ENCODE measurements at places on chromosomes 6 and 20.

DNA sequence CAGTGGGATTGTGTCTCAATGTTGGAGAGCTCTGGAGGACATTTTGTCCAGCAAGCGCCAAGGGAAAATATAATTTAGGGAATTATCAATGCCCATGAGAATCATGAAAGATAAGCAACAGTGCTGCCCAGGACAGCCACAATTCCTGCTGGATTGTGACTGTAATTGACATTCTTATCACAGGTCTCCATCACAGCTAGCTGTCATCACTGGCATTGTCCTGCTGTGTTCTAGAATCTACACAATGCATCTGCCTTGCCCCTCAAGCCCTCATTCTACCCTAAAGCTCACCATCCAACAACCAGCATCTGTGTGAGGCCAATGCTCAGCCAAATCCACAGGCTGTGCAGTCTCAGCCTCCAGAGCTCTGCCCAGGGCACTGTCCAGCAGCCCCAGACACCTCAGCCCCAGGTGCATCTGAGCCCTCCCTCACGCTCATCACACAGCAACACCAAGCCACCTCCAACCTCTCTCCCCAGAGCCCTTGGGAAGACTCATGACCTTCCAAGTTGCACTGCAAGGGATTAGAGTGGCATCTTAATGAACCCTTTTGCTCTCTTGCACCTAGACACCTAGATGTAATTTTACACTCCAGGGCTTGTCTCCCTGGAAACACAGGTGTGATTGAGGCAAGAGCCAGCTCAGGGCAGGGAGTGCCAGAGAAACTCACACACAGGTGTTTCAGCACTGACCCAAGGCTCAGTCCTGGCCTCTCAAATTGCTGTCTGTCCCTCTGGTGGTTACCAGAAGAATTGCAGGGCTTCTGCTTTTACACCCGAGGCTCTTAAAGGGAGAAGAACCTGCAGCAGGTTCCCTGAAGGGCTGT, 85.2 kb upstream of the PHACTR3 start:
- peak; percentile 64 for DNase-seq

GRCh38 chr6:89954721-89955148, 60.5 kb downstream of the GJA10 start:
- no peak for DNase-seq

GRCh38 chr6:148367411-148368024, 24.9 kb downstream of the SASH1 start:
- peak; percentile 52 for DNase-seq

DNA sequence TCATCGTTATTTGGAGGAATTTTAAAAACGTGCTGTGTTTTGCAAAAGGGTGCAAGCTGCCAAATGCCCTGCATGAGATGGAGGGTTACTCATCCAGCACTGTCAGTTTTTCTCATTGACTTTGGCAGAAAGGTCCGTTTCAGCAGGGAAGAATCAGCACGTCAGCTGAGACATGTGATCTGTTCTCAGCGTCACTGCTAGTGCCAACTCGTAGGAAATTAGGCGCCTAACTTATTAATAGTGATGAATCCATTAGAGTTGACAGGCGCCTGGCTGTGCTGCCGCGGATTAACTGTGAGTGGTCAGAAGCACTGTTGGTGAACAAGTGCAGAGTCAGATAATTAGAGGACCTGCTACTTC, 175.5 kb upstream of the FOXQ1 start:
- peak; percentile 97 for DNase-seq

- peak; percentile 4 for DNase-seq
Observed at GRCh38 chr6:105301072-105301503, 101.8 kb downstream of the PREP start.

- DNase-seq: peak; percentile 20
Observed at GRCh38 chr20:8901237-8902025, 167.5 kb upstream of the PLCB4 start.

GRCh38 chr6:25645916-25646315, 6.1 kb upstream of the SCGN start:
- DNase-seq: no peak

GRCh38 chr20:39067526-39068216, 105.5 kb downstream of the DHX35 start:
- DNase-seq: peak; percentile 45

DNA sequence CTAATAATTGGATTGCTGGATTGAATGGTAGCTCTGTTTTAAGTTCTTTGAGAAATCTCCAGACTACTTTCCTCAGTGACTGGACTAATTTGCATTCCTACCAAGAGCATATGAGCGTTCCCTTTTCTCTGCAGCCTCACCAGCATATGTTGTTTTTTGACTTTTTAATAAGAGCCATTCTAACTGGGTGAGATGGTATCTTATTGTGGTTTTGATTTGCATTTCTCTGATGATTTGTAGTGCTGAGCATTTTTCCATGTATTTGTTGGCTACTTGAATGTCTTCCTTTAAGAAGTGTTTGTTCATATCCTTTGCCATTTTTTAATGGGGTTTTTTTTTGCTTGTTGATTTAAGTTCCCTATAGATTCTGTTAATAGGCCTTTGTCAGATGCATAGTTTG, 94.7 kb upstream of the AHI1 start:
- DNase-seq: no peak

DNA sequence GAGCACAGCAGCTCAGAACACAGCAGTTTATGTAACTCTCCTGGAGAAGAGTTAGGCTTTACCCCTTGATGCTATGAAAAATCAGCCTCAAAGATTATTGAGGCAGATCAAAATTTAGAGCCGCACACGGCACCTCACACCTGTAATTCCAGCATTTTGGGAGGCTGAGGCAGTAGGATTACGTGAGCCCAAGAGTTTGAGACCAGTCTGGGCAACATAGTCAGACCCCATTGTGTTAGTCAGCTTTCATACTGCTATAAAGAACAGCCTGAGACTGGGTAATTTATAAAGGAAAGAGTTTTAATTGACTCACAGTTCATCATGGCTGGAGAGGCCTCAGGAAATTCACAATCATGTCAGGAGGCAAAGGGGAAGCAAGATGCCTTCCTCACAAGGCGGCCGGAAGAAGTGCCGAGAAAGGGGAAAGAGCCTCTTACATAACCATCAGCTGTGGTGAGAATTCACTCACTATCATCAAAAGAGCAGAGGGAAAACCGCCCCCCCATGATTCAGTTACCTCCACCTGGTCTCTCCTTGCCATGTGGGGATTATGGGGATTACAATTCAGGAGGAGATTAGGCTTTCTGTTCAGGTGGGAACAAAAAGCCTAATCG, 87.7 kb downstream of the SGK1 start:
- no peak for DNase-seq

DNA sequence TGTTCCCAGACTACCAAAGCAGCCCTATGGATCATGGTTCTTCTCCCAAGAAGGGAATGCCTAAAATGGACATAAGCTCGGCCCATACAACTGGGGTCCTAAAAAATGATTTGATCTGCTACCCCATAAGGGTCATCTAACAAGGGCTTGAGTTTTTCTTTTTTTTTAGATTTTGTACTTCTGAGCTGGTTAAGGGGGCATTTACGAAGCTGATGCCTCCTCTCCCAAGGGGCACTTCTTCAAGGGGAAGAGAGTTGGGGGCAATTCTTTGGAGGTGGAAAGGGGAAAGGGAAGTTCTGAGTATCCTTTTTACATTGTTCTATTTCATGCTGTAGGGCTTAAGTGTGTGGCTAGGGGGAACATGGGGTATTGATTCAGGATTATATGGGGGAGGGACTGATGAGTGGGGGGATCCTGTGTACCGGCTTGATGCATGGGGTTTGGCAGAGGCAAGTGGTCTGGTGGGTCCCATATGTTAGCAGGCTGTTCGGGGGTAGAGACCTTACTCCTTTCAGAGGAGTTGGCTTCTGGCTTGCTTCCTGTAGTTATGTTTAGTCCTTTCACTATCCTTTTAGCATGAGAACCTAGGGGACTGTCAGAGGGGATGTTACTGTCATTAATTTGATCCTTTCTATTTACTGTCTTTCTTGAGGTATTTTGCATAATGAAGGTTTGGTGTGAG, 8.1 kb upstream of the ZNFX1 start:
- DNase-seq: no peak

GRCh38 chr6:118659513-118660217, 8.3 kb upstream of the CEP85L start:
- DNase-seq: peak; percentile 52

- peak; percentile 43 for DNase-seq
Observed at GRCh38 chr20:11849270-11849915, 68.3 kb upstream of the BTBD3 start.

- peak; percentile 47 for DNase-seq
Observed at GRCh38 chr20:46621492-46621891, 29.8 kb downstream of the SLC13A3 start.

GRCh38 chr6:14117158-14118090, at the start of gene CD83:
Gene CD83 (plus strand): TSS chr6:14117772. CDS start chr6:14117812, 40 bp downstream.
- DNase-seq: peak; percentile 69

GRCh38 chr6:169854083-169854725, 102.8 kb downstream of the ERMARD start:
- no peak for DNase-seq

- no peak for DNase-seq
Observed at GRCh38 chr20:12061466-12061865, 143.8 kb downstream of the BTBD3 start.

DNA sequence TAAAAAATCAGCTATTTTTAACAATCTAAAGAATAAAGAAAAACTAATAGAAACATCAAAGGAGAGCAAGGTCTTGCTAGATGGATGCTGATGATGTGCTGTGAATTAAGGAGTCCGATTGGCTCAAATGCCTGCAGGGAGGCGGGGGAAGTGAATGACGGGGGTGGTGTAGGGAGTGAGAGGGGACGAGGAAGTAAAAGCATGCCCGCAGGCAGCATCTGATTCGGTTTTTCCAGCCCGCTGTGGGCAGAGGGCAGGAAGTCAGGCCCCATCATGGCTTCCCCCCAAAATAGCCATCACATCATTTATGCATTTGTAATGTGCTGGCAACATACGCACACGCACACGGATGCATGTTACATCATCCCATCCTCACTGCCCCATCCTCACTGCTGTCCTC, 10.3 kb downstream of the RSPO4 start:
- DNase-seq: no peak

GRCh38 chr20:20138301-20139064, 86.2 kb downstream of the CFAP61 start:
- DNase-seq: no peak

- DNase-seq: peak; percentile 25
Observed at GRCh38 chr6:166633732-166634535, 6.9 kb upstream of the RPS6KA2 start.

GRCh38 chr20:23614163-23614562, 8.4 kb upstream of the CST9 start:
- no peak for DNase-seq

All from GM23248 (cell line).